CD8-positive, alpha-beta memory T cell (primary cell): ENCODE measurements at places on chromosomes 7 and 10. TPM values are rescaled to one million over a fixed set of nuclear protein-coding genes. Genes with fewer than 3 reads are reported as not detected.

PRRT4 gene
- total RNA-seq = 0.22 TPM

GRM3 gene
- not detected for total RNA-seq

SHH gene
- not detected for total RNA-seq

NPFFR1 gene
- not detected for total RNA-seq

ZNF107 gene
- 14.2 TPM for total RNA-seq

SNCG gene
- not detected for total RNA-seq

MACROH2A2 gene
- 2.9 TPM for total RNA-seq

GPRIN2 gene
- total RNA-seq = not detected

OGDHL gene
- total RNA-seq = 0.55 TPM

NRF1 gene
- 22.6 TPM for total RNA-seq

SUN3 gene
- total RNA-seq = not detected

CPXM2 gene
- total RNA-seq = not detected

SPAM1 gene
- not detected for total RNA-seq

HOXA3 gene
- not detected for total RNA-seq

SPDYE9 gene
- not detected for total RNA-seq

CC2D2B gene
- total RNA-seq = not detected

NKX1-2 gene
- not detected for total RNA-seq

PRSS58 gene
- total RNA-seq = not detected

SLC4A2 gene
- total RNA-seq = 119 TPM

CLDN4 gene
- 0.15 TPM for total RNA-seq

PNPLA8 gene
- 16.3 TPM for total RNA-seq

ING3 gene
- total RNA-seq = 24.4 TPM

UCMA gene
- total RNA-seq = not detected

ARPC1B gene
- total RNA-seq = 238 TPM

EEPD1 gene
- 0.84 TPM for total RNA-seq

NRCAM gene
- 0.27 TPM for total RNA-seq

MRC1 gene
- 1.4 TPM for total RNA-seq

TLL2 gene
- total RNA-seq = 0.09 TPM

CTNNA3 gene
- not detected for total RNA-seq

PRKCQ gene
- 44.1 TPM for total RNA-seq

LIPN gene
- total RNA-seq = not detected

TCERG1L gene
- 0.93 TPM for total RNA-seq

ZSCAN25 gene
- total RNA-seq = 26.6 TPM

IL2RA gene
- total RNA-seq = 1,178 TPM

GPR26 gene
- not detected for total RNA-seq

SORBS1 gene
- total RNA-seq = 0.92 TPM

GLCCI1 gene
- total RNA-seq = 12.9 TPM

AKR1C8 gene
- total RNA-seq = 0.20 TPM

PPP1R17 gene
- total RNA-seq = not detected

MDFIC gene
- 131 TPM for total RNA-seq

KNDC1 gene
- not detected for total RNA-seq

C10orf105 gene
- total RNA-seq = 0.11 TPM

TCAF2 gene
- total RNA-seq = 18.2 TPM

SFRP5 gene
- not detected for total RNA-seq

NEUROD6 gene
- total RNA-seq = not detected

RELN gene
- total RNA-seq = not detected

SPDYE6 gene
- not detected for total RNA-seq

FAM25A gene
- not detected for total RNA-seq

AKR1C4 gene
- total RNA-seq = not detected
